ENCODE measurements at places on chromosomes 1 and 21.

- peak; percentile 53 for DNase-seq
Measured at GRCh38 chr1:225470211-225471108, 42.6 kb upstream of the LBR start.

- DNase-seq = no peak
Measured at GRCh38 chr1:3785045-3785444, 11.3 kb downstream of the LRRC47 start.

DNA sequence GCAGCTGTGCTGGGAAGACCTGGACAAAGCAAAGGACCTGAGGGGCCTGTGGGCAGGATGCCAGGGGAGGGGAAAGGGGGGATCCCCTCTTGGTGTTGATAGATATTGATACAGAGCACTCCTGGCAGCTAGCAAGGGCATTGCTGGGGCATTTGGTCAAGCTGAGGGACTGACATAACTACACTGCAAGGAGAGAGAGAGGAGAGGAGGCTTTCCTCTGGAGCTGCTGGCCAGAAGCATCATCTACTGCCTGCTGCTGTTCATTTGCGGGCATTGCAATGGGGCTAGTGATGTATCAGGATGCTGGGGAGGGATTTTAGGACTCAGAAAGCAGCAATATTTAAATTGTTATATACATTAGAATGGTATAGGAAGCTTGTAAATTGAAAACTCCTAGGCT is 142.0 kb downstream of the ZNF648 start:
- DNase-seq = no peak

GRCh38 chr1:227532019-227532619 is 31.2 kb upstream of the ZNF678 start:
- no peak for DNase-seq

DNA sequence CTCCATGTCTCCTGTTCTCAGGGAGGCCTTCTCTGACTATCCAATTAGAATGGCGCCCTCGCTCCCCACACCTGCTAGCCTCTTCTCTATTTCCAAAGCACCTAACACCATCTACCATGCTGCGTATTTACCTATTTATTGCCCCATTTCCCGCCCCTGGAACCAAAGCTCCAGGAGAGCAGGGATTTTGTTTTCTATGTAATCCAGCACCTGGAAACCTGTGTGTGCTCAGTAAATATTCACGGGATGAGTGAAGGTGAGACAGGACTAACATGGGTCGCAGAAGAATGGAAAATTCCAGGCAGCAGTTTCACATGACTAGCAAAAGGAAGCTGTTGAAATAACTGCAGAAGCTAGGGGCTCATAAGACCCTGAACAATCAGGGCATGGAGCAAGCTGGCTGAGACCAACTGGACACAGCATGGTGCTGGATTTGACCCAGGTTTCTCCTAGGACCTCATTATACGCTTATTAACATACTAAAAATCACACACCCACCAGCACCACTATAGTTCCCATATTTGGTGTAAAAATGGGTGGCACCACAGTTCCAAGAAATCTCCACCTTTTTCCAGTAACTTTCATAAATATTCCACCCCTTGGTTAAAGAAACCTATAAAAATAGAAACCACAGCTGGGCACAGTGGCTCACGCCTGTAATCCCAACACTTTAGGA is 15.1 kb upstream of the TENT5B start:
- no peak for DNase-seq

GRCh38 chr1:152878042-152878441 is at the start of gene SMCP:
TSS of gene SMCP (plus strand) at chr1:152878322. CDS start at chr1:152884423, 6,101 bp downstream.
- DNase-seq = no peak

DNA sequence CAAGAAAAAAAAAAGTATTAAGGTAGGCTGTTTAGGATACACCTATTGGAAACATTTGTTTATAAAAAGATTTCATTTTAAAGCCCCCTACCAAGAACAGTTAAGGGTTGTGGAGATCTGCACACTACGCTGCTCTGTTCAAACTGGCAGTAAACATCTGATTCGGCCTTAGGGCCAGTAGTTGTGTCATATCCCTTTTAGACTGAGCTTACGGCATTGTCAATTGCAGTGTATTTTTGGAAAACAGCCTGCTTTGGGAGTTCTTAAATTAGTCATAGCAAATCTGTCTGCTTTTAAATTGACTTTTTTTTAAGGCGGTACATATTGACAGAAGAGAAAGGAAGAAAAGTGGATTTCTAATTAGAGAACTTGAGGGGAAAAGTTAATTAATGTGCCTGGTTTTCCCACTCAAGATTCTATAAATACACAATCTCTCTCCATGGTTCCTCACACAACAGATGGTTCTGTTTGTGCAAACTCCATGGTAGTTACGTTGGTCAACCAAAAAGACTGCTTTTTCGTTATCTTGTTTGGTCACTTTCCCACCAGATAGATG is 1.7 kb upstream of the ELK4 start:
- DNase-seq = no peak

DNA sequence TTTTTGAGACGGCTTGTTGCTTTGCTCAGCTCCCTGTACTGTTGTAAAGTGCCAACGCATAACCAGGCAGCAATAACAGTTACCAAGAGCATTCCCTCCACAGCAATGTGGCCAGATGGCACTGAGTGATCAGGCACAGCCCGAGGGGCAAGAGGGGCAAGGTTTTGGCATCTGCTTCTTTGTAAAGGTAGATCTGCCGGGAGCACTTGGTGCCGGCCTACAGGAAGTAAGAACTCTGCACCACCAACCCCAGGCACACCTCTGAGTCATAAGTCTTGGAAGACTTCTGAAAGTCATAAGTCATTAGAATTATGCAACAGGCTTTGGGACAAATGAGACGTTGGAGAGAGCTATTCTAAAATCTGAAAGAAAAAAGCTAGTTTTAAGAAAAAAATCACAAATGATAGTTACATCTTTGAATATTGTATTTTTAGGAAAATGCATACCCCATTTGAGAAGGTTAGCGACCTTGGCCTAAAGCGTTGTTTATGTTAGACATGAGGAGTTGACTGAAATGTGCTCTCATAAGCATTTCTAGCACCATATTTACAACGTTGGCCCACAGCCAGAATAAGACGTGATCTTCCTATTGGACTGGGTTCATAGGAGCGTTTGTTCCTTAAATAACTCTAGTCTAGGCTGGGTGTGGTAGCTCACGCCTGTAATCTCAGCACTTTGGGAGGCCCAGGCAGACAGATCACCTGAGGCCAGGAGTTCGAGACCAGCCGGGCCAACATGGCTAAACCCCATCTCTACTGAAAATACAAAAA is 37.7 kb upstream of the MAP10 start:
- DNase-seq = no peak

DNA sequence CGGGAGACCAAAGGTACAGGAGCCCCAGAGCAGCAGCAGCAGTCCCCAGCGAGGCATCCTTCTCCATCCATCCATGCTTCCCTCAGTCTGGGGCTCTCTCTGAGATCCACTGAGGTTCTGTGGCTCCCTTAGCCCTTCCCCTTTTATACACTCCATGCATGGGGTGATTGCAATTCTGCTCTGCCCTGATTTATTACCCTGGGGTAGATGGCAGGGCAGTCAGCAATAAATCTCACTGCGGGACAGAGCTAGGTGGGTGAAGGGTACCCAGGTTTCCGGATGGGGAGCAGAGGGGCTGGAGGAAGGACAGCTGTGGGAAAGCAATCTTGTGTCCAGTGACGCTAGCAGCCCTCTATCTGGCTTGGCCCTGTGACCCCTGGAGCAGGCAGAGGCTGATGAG is at the start of gene REN:
Gene REN, minus strand, starts transcription at position 119 of the 400 bp plus-strand sequence. Its CDS starts 44 bp downstream, at position 75.
- no peak for DNase-seq

GRCh38 chr1:220890602-220891001 is 11.4 kb downstream of the HLX start:
- DNase-seq = no peak

GRCh38 chr1:59244891-59245290 is 52.0 kb upstream of the FGGY start:
- DNase-seq = no peak

GRCh38 chr1:175920381-175920780 is 177.0 kb upstream of the TNR start:
- no peak for DNase-seq

- DNase-seq = no peak
Measured at GRCh38 chr1:169207797-169208520, 101.5 kb downstream of the ATP1B1 start.

GRCh38 chr1:117051224-117052064 is 8.7 kb upstream of the TTF2 start:
- DNase-seq = no peak
